ENCODE measurements at places on chromosomes 2 and 18. TPM values are rescaled to one million over a fixed set of nuclear protein-coding genes. Genes with fewer than 3 reads are reported as not detected.

GRCh38 chr18:29457316-29457889 lies 1280.5 kb upstream of the CDH2 start:
- no peaks in the 10 kb centered on the region for H3K27me3 ChIP-seq
- no peak for DNase-seq
- H3K36me3 ChIP-seq: no peaks in the 10 kb centered on the region
- no peak overlapping the region for H3K4me3 ChIP-seq

GRCh38 chr2:205058409-205058808 lies 513.1 kb downstream of the PARD3B start:
- no peaks in the 10 kb centered on the region for H3K27me3 ChIP-seq
- H3K27ac ChIP-seq: no peak overlapping the region
- no peak for DNase-seq
- H3K4me1 ChIP-seq: peaks cover 74% of the 10 kb centered on the region
- no peak overlapping the region for H3K4me3 ChIP-seq
- peaks cover 11% of the 10 kb centered on the region for H3K36me3 ChIP-seq

- no peak overlapping the region for H3K27ac ChIP-seq
- H3K27me3 ChIP-seq: no peaks in the 10 kb centered on the region
- H3K4me3 ChIP-seq: no peak overlapping the region
- H3K36me3 ChIP-seq: no peaks in the 10 kb centered on the region
- DNase-seq: no peak
- H3K4me1 ChIP-seq: no peaks in the 10 kb centered on the region
These were observed 34.5 kb upstream of the CSRNP3 start for GRCh38 chr2:165434865-165435496.

COLEC12 gene
- total RNA-seq: 0.05 TPM

RAB27B gene
- total RNA-seq: 0.25 TPM

SCN9A gene
- total RNA-seq: 37.4 TPM

SMYD1 gene
- not detected for total RNA-seq

GPC1 gene
- total RNA-seq: 372 TPM

FBLN7 gene
- 2.1 TPM for total RNA-seq
